Kidney epithelial cell (primary cell): ENCODE measurements at places on chromosomes 12 and 14. TPM values are rescaled to one million over a fixed set of nuclear protein-coding genes. Genes with fewer than 3 reads are reported as not detected.
A peak's percentile ranks its signal among the peaks of the same experiment; 100 is the strongest.

GRCh38 chr14:100710391-100710790, 16.3 kb upstream of the DLK1 start:
- DNase-seq = no peak

DNA sequence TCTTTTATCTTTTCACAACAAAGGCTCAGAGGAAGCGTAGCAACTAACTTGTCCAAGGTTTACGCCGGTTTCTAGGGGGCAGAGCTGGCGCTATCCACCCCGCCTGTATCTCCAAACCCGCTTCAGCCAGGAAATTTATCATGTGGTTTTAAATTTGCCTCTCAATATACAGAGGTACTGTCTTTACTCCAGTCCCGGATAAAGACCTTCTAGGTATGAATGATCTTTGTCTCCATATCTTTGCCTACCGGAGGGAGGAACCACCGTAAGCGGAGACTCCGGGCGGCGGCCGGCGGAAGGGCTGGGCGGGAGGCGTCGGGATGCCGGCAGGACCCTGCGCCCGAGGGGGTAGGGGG, 693 bp upstream of the RIMKLB start:
- DNase-seq = no peak

DNA sequence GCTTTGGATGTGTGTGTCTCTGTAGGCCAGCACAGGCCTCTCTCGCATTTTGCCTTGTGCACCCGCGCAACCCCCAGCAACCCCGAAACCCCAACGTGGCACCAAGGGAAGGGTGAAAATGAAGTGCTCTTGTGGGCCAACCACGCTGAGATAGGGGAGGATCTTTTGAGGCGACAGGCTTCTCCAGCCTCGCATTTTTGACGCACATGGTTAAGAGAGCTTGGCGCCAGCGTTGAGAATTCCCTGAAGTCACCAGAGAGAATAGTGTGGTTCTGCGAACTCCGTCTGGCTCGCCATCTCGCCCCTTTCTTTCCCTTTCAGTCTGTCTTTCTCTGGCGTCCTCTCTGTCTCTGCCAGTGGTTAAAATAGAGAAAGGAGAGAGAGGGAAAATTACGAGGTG, 1.9 kb upstream of the TBX3 start:
- DNase-seq = no peak

DNA sequence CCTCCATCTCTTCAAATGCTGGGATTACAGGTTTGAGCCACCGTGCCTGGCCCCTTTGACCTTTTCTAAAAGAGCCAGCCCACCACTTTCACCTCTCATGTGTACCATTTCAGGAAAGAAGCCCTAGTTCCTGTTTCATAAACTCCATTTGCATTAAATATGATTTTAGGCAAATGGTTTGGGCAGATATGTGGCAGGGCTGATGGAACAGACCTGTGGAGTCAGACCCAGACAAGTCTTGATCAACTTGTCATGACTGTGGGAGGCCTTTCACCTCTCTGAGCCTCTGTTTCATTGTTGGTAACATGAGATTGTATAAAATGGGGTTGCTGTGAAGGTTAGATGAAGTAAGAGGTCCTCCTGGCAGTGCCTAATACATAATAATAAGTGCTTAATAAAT, 5.2 kb upstream of the MAP3K9 start:
- DNase-seq = no peak

DNA sequence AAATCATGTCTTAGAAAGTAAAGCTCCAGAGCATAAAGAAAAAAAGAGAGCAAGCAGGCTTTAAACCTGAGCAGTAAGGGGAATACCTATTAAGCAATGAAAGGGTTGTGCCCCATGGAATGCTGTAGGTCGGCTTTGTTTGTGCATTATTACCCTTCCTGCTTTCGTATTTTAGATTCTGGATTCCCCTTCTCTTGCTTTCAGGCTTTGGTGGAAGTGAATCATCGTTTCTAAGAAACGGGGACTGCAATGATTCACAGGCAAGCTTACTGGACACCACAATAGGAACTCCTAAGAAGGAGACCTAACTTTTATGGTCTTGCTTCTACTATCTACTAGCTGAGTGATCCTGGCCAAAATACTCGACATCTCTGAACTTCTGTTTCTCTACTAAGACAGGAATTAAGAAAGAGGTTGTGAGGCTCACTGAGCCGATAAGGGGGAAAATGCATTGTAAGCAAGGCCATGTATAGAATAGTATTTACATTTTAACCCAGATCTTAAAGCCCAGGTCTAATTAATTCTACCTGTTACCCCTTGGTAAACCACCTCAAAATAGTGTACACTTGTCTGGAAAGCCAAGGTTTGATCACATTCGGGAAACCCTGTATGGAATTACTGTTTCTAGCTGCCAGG, 1.2 kb upstream of the BMAL2 start:
- peak; percentile 99 for DNase-seq

GRCh38 chr14:74089251-74090020, 4.7 kb downstream of the LIN52 start:
- no peak for DNase-seq

DNA sequence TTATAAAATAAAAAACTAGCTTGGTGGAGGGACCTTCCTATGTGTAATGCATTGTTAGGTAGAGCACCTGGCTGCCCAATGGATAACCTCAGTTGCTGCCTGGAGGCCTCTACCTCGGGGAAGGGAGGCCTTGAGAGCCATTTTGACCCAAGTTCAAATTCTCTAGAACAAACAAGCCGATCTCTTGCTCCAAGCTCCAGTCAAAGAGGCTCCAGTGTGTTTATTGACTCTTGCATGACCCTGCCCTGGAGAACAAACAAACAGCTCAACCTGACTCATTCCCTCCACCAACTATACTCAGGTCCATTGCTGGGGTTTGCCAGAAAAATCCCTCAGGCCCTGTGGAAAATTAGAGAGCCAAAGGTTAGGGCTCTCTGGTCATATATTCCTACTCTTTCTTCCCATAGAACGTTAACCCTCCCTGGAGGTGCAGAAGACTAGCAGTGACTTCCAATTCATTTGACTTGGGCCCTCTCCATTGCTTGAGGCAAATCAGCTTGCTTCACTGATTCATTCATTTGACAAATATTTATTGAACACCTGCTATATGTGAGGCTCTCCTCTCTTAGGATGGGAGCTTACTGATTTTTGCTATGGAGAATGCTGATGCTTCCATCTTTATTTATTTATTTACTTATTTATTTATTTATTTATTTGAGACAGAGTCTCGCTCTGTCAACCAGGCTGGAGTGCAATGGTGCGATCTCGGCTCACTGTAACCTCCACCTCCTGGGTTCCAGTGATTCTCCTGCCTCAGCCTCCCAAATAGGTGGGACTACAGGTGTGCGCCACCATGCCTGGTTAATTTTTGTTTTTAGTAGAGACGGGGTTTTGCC, 73.7 kb upstream of the CISTR start:
- DNase-seq = no peak

- no peak for DNase-seq
These were observed 2.4 kb downstream of the CCDC63 start for GRCh38 chr12:110849221-110849620.

DNA sequence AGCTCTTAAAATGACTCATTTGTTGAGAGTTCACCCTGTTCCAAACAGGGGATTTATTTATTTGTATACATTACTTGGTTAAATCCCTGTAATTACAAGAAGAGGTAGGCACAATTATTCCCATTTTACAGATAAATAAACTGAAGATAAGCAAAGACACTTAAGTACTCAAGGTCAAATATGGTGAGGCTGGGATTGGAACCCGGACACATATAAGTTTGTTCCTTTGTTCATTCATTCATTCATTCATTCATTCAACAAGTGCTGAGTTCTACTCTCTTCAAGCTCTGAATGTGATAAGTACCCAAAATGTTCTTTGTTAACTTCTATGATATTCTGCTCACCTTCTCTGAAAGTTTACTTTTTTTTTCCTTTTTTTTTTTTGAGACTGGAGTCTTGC, 2.4 kb upstream of the TRIM9 start:
- no peak for DNase-seq

DNA sequence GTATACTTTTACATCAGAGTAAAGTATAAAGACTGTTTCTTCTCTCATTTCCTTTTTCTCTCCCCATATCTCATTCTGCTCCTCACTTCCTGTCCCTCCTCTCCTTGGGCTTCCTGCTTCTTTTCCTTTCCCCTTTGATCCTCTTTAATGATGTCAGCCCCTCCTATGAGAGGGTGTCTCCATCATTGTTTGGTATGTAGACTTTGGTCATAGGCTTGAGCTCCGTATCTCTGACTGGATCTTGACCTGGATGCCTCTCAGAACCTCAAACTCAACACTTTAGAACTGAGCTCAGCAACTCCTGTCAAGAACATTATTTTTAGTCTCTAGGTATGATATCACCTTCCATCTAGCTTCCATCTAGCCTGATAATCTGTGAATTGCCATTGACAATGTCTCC, 50.3 kb downstream of the AKAP6 start:
- no peak for DNase-seq

DNA sequence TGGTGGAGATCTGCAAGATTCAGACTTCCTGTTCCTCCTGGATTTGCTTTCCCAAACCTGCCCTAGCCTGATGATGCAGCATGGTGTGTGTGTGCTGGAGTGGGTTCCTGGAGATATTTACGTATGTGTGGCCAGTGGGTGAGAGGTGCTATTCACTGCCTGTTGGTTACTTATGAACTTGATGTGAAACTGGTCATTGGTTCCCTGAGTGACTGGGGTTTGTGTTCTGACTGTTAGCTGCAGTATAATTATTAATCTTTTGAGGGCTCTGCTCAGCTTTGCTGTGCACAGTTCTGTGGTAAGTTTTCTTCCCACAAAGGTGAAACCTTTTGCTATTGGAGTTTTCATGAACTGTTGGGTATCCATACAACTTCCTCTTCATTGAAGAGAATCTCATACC, 541.8 kb upstream of the FBXO33 start:
- DNase-seq = peak; percentile 77

- DNase-seq = peak; percentile 26
These were observed 126.9 kb downstream of the GALC start for GRCh38 chr14:87866116-87866515.

GRCh38 chr14:95033682-95034632, 123.4 kb downstream of the DICER1 start:
- DNase-seq = no peak

DNA sequence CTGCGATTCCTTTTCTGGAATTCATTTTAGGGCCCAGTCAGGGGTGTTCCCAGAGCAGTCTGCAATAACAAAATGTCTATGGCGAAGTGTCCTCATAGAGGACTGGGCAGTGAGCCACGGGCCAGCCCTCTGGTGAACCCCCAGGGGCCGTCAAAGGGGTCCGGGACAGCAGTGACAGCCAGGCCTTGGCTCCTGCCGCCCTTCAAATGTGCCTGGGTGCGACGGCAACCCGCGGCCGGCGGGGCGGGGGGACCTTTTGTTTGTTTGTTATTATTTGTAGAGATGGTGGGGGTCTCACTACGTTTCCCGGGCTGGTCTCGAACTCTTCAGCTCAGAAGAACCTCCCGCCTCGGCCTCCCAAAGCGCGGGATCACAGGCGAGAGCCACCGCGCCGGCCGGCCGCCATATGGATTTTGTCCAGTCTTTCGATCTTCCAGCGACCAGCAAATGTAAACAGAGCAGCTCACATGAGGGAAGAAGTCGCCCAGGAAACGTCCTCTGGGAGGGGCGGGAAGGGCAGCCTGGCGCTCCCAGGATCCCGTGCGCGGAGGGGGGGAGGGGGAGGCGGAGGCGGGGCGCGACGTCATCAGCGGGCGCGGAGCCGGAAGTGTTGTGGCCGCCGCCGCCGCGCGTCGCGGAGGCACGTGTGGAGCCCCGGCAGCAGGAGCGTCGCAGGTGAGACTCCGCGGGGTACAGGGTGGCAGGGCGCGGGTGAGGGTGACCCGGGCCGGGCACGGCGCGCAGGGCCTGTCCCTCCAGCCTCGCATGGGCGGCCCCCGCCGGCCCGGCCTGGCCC, at the start of gene TRMT61A:
Gene TRMT61A, plus strand, starts transcription at position 610 of the 796 bp plus-strand sequence. CDS start 783 bp downstream, outside the sequence.
- no peak for DNase-seq

DNA sequence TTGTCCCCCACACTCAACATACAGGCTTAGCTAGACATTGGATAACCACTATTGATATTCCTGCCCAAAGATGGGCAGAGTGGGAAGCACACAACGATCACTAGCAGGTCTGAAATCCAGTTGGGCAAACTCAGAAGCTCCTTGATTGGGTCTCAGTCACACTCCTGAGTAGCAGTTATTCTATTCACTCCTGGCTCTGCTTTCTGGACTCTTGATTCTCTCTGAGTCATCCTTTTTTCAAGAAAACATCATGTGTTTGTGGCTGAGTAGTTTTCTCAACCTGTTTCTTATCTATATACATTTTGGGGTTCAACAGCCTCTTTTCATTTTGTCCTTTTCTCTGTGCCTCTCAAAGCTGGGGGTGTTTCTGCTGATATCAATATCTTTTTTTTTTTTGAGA, 46.0 kb upstream of the MANSC4 start:
- no peak for DNase-seq

DNA sequence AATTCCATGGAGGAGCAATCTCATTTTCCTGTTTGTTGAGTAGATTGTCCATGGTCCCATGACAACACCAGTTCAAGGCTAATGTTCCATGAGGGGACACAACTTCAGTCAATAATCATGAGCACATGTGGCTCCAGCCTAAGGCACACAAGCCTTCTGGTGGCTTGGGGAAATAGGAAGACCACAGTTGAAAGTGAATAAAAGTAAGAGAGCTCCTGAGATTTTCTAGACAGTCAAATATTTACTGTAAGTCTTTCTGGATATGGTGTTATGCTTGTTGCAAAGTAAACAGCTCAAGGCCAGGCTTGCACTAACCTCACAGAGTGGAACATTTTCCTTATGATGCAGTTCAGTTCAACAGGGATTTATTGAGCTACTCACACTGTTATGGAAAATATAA, 206.9 kb upstream of the SLC38A2 start:
- no peak for DNase-seq

DNA sequence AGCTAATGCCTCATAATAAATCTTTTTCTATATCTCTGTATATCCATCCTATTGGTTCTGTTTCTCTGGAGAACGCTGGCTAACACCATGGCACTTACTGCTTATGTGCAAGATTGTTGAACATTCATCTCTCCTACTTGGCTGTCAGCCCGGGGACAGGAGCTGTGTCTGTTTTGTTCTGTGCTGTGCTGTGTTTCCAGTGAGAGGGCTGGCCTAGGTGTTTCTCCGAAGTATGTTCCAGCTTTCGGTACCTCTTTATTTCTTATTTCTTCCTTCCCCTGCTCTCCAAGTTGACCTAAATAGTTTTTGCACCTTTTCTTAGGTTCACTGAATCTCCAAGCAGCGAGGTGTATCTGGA, 18.8 kb upstream of the NR4A1 start:
- no peak for DNase-seq

DNA sequence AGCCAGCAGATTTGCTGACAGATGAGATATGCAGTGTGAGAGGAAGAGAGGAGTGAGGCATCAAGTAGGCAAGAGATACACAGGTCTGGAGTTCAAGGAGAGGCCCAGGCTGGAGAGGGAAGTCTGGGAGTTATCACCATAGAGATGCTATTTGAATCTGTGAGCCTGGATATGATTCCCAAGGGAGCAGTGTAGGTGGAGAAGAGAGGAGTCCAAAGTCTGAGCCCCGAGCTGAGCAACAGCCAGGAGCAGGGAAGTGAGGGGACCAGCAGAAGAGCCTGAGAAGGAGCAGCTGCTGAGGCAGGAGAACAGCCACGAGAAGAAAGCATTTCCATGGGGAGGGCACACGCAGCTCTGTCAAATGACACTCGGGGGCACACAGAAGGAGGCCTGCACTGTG, 20.2 kb upstream of the NXPH4 start:
- no peak for DNase-seq

The PLEKHG7 gene
- not detected in 2 replicates for total RNA-seq

The GLTP gene
- total RNA-seq = 38.4 and 48.4 TPM in 2 replicates

The ATP5MC2 gene
- total RNA-seq = 235 and 299 TPM in 2 replicates

The GPR65 gene
- not detected in 2 replicates for total RNA-seq

The ANKRD33 gene
- not detected in 2 replicates for total RNA-seq

The HNF1A gene
- total RNA-seq = 0.25 and 0.89 TPM in 2 replicates

The ANO4 gene
- 0.13 and 0.21 TPM in 2 replicates for total RNA-seq

The MIS18BP1 gene
- total RNA-seq = 9.2 and 9.4 TPM in 2 replicates

The OR4K14 gene
- not detected in 2 replicates for total RNA-seq

The AVPR1A gene
- 0.13 and 0.14 TPM in 2 replicates for total RNA-seq

The SRGAP1 gene
- 17.5 and 28.9 TPM in 2 replicates for total RNA-seq
